MM.1S (cell line): ENCODE measurements at places on chromosomes 5 and 9.

DNA sequence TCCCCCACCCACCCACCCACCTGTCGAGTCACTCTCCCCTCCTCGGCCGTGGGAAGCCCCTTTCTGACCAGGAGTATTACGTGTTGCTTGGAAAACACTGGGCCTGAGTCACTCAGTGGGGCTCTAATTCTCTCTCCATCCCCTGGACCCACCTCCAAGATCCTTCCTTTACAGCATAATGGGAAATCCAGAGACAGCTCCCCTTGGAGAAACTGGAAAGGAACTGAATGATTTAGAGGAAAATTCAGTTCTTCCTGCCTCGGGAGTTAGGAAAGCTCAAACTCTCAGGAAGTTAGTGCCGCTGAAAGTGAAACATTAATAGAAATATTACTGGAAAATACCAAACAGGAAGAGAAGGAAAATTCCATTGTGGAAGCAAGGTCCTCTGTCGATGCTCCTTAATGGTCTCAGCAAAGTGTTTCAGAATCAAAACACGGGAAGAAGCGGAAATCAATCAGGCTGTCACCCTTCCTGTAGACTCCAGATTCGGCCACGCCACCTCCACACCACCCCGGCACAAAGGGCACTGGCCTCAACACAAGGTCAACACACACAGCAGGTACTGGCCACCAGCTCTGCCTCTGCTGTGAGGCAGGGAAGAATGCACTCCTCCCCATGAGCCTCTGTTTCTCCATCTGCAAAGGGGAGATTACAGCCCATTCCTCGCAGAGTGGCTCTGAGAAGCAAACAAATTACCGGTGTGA is 9.6 kb downstream of the SHB start:
- no peak for DNase-seq

- no peak for DNase-seq
These were observed 193.2 kb downstream of the GADD45G start for GRCh38 chr9:89797937-89798455.

GRCh38 chr5:89178541-89178940 is 295.6 kb upstream of the MEF2C start:
- DNase-seq: no peak

GRCh38 chr5:17801595-17801994 is 167.3 kb downstream of the TAF11L14 start:
- no peak for DNase-seq

GRCh38 chr5:68224509-68225187 is 9.1 kb downstream of the PIK3R1 start:
- DNase-seq: no peak

GRCh38 chr5:2899311-2899710 is 147.8 kb upstream of the IRX2 start:
- peak; percentile 77 for DNase-seq

DNA sequence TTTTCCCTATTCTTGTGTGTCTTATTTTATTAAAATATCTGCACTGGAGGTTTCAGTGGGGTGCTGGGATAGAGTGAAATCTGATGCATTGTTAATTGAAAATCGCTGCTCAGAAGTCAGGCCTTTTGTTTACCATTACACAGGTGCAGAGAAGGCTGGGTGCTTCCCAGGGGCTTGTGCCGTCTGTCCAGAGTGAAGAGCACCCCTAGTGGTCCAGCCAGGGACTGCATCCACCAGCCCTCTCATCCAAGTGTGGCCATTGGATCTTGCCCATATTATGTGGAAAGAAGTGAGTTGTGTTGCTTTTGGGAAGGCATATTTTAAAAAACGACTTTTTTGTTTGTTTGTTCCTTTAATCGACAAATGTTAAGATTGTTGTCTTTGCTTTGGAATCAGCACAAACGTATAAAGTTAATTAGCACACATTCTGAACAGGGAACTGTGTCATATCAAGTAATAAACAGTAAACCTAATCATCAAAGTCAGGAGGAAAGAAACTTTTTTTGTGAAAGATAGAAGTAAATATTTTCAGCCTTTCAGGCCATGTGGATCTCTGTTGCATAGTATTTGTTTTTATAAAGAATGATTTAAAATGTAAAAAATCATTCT is 315.6 kb downstream of the MTRR start:
- peak; percentile 69 for DNase-seq

- no peak for DNase-seq
These were observed 15.1 kb downstream of the GSN start for GRCh38 chr9:121283080-121283398.

DNA sequence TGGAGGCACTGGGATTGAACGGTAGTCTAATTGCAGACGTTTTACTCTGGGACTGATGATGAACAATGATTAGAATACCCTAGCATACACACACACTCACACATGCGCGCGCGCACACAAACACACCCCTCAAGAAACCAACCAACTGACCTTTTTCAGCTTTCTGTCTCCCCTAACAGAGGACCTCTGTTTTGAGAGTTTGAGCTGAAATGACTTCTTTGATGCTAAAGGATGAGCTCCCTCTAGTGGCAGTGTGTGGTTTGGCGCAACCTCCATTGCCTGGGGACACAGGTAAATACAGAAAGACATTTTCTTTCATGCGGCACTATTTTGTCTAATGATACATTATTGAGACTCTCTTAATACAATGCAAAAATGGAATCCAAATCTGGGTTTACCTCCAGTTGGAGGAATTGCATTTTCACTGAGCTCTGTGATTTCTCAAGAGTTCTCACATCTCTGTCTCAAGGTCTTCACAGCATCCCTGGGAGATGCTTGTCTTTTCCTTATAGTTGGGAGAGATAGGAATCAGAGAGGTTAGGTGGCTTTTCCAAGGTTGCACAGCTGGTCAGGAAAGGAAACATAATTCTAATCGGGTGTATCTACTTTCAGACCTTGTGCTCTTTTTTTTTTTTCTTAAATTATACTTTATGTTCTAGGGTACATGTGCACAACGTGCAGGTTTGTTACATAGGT is 187.5 kb downstream of the TMEM38B start:
- DNase-seq: peak; percentile 81

- DNase-seq: no peak
These were observed 38.8 kb upstream of the LIFR start for GRCh38 chr5:38595132-38595745.

DNA sequence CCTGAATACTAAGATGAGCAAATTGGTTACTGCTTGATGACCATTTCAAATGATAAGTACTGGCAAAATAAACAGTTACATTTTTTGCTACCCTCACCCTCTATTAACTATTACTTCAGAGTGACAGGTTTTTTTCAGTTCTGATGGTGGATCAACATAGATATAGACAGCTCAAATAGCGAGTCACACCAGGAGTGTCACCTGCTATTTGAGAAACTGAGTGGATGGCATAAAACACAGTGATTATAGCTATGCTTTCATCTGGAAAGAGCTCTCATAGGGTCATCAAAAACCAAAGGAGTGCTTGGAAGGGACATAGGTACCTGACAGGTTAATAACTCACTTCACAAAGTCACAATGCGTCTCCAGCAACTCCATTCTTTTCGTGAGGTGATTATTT is 244.5 kb upstream of the C9orf72 start:
- no peak for DNase-seq

DNA sequence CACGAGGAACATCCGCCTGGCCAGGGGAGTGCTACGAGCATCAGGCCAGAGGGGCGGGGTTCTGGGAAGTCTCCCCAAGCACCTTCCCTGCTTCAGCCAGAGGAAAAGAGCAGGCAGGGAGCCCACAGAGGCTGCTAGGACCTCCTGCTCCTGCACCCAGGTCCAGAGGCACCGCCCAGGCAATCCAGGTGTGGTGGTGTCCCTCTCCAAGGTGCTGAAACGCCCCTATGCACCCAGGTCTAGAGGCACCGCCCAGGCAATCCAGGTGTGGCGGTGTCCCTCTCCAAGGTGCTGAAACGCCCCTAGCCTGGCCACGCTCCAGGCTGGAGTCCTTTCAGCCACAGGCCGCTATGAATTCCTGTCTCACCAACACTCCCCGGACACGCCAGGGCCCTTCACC is 10.7 kb upstream of the UBAC1 start:
- peak; percentile 83 for DNase-seq
